BJ (cell line): ENCODE measurements at places on chromosomes 2 and 18.

DNA sequence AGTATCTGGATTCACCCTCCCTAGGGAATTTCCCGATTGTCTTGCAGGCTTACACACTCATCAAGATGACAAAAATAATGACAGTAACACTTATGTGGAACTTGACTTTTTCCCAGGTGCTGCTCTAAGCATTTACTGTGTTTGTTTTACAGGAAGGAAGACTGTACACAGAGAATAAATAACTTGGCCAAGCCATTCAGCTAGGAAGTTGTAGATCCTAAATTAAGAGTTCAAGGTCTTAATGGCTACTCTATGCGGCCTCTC, 549 bp upstream of the DPP4 start:
- no peak for DNase-seq

GRCh38 chr2:151556121-151556520, 146.4 kb downstream of the RIF1 start:
- DNase-seq, result no peak

GRCh38 chr18:23283916-23284430, 148.7 kb downstream of the CABLES1 start:
- no peak for DNase-seq

DNA sequence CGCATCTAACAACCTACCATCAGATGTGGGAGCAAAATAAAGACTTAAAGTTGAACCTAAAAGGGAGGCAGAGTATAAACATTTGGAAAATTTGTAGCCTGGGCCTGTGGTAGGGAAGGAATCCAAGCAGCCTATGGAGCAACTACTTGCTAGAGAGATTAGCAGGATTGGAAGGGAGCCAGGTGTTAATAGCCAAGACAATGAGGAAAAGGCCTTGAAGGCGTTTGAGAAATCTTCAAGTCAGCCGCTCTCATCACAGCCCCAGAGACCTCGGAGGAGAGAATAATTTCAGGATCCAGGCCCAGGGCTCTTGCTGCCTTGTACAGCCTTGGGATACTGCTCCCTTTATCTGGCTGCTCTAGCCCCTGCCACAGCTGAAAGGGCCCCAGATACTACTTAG, 219.7 kb downstream of the THSD7B start:
- no peak for DNase-seq

DNA sequence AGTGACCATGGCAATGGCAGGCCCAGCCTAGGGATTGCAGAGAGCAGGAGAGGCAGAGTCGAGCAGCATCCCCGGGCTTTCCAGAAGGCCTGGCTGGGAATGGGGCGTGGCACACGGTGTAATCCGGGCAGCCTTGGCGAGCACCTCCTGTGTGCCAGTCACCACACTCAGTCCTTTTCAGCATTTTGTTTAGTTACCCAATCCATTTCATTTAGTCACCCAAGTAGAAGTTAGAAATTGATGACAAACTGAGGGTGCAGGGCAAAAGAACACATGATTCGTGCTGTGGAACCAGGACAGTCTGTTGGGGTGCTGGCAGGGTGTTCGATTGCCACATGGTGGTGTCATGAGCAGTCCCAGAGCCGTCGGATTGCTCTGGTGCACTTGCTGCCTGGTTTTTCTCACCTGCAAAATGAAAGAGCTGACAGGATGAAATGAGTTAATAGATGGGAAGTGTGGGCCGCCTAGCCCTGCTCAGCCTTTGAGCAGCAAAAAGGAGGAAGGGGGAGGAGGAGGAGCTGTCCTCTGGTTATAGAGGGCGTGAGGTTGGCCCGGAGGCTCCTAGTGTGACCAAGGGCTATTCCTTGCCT, 299.4 kb downstream of the AGAP1 start:
- no peak for DNase-seq

DNA sequence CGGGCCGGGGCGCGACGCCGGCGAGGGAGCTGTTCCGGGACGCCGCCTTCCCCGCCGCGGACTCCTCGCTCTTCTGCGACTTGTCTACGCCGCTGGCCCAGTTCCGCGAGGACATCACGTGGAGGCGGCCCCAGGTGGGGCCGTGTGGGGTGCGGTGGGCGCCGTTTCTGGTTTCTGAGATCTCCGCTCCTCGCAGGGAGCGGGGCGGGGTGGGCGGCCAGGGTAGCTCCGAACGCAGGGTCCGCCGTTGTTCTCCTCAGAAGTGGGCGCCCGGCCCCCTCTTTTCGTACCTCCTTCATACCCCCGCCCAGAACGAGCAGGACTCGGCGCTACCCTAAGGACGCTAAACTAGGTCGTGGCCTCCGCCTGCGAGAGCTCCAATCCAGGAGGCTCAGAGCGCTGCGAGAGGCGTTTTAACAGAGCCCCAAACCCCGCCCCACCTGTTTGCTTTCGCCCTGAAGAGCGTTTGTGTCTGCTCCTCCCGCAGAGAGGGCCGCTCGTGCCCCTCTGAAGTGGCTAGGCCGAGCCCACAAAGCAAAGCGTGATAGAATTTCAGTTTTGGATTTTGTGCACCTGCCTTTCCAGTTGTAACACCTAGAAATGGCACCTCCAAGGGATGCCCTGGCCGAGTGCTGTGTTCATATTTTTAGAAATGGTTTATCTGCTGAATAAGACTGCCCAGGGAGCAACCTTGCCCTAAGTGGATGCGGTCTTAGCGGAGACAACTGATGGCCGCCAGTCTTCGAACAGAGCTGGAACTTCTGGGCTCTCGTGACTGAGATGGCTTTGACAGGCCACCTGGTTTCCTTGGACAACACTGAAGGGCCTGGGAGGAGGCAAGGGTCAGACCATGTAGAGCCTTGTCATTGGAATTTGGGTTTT, 626 bp downstream of the CAPN10 start:
- no peak for DNase-seq

DNA sequence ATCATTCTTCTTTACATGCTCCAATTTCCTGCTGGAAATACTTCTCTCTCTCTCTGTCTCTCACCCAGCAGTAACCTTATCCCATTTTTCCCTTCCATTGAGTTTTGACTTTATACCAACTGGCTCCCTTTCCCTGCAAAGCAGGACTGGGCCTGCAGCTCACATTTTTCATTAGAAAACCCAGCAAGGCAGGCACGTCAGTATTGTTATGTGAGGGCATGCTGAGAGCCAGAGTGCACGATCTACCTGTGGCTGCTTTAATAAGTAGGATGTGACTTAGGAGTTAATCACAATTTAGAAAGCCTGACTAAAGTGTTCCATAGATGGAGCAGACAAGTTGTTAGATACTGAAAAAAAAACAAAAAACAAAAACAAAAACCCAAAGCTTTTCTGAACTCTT, 5.2 kb upstream of the NDUFV2 start:
- DNase-seq, result no peak

DNA sequence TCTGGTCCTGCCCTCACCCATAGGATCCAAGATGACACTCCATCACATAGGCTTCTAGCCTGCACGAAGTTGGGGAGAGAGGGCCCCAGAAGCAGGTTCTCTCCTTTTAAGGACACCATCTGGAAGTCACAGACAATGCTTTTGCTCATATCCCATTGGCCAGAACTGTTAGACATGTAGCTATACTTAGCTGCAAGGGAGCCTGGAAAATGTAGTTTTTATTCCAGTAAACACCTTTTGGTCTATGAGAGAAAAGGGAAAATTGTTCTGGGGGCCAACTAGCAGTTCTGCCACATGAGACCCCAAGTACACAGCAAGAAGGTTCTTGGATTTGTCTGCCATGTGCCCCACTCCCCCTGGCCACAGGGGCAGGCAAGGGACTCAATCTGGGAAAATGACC, 206.1 kb downstream of the ZFP36L2 start:
- DNase-seq, result no peak

GRCh38 chr2:167826906-167827305, 420.5 kb downstream of the STK39 start:
- DNase-seq, result no peak

DNA sequence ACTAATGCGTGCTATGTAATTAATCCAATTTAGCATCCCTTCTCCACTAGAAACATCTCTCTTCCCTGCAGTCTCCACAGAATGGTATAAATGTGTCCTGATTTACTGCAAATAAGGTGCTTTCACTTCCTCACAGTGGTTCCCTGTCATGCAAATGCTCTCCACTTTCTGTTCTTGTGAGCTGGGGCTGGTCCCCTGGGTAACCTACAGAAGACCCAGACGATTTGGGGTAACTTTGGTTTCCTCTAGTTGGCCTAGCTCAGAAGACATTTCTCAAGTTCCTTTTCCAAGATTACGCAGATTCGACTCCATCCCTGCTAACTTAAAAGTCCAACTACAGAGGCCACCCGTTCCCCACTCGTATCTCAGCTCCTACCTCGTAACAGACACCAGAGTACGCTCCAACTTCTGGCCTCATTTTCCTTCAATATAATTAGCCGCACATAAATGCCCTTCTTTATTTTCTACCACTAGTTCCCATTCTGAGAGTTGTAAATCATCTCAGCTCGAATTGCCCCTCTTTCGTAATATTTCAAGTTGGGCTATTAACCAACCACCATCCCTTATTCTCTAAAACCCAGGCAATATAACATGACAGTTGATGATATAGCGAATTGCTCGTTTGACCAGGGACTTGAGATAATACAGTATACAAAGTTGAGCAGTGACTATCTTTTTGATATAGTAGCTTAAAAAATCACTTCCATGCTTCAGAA, 28.8 kb upstream of the NEDD4L start:
- no peak for DNase-seq

DNA sequence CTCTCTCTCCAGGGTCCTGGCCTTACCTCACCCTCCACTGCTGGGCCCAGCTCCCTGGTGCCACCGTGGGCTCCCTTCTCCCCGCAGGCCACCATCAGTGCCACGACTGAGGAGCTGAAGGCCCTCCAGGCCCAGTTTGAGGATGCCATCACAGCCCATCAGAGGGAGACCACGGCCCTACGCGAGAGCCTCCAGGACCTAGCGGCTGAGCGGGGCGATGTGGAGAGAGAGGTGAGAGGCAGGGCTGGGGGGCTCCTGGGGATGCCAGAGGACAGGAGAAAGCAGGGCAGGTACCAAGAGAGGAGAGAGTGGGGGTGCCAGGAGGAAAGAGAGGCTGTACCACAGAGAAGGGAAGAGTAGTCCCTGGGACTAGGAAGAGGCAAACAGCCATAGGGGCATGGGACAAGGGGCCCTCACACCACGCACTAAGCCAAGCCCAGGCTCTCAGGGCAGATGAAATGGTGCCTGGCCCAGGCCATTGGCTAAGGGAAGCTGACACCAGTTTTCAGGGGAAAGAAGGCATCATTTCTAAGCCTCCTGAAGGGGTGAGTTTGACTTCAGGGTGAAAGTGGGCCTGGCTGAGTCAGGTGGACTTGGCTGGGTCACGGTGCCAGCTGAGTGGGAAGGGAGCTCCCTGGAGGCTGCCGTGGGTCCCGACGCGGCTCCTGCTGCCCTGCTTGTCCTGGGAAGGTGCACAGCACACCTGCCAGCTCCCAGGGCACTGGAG, 39.0 kb upstream of the SNED1 start:
- DNase-seq, result no peak

DNA sequence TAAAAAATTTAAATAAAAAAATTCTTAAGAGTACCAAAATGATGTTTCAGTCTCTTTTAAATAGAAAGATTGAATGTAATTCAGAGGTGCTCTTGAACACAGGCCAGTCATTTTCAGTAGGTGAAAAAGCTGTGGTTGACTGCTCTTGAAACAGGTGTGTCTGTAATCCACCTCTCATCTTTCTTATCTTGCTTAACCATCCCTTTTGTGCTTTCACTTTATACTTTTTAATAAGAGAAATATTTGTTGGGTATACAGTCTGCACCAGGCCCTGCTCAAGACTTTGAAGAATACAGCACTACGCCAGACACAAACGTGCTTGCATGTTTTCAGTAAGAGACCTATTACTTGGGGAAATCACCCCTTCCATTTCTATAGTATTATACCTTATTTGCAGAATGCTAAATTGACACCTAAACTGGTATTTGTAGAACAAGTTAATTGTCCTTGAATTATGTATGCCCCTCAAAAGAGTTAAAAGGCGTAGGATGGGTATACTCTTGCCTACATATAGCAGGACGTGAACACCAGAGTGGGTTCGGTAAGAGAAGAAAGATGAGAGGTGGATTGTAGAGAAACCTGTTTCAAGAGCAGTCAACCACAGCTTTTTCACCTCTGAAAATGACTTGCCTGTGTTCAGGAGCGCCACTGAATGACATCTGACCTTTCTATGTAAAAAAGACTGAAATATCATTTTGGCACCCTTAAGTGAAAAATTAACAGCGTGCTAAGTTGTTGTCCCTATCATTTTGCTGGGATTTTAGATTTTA, 4.0 kb upstream of the RTN4 start:
- no peak for DNase-seq

DNA sequence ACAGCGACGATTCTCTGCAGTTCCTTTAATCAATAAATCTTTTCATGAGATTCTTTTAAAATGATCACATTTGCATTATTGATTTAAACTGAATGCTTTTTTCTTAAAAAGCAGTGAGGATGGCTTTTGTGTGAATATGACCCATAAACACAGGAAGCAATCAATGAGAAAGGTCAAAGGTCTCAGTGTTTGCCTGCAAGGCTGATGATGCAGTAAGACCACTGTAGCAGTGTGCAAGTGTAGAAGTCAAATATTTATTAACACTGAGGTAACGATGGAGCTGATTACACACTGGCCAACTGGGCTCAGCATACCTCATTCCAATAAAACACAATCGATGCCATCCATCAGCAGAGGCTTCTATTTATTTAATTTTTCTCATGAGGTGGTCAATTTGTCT, 633.5 kb downstream of the DCDC2C start:
- no peak for DNase-seq
